ENCODE measurements at places on chromosomes 7 and 10.

DNA sequence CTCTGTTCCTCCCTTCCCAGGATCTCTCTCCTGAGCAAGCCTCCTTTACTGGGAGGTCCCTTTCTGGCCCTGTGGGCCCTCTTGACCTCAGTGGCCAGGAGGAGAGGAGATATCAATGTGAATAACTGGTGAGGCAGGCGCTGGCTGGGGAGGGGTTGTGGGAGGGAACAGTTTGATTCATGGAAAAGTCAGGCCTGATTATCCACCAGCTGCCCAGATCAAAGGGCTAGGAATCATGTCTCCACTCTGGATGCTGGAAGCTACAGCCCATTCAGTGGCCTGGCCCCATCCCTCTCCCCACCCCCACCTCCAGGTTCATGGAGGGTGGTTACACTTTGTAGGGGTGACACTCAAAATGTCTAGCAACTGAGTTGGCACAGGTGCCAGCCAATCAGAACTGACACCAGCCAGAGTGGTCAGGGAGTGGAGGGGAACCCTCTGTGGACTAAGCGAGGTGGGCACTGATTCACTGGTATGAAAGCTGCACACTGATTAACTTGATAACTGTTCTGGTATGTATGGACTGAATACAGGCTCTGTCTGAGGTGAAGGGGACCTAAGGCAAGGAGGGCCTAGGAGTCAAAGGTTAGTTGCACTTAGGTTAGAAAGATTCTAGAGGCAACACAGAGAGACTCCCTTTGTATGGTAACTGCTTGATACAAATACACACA is 4.8 kb downstream of the PRRT4 start:
- DNase-seq: peak; percentile 88

GRCh38 chr7:27051451-27051850 is 44.3 kb downstream of the HOXA1 start:
- DNase-seq: no peak

DNA sequence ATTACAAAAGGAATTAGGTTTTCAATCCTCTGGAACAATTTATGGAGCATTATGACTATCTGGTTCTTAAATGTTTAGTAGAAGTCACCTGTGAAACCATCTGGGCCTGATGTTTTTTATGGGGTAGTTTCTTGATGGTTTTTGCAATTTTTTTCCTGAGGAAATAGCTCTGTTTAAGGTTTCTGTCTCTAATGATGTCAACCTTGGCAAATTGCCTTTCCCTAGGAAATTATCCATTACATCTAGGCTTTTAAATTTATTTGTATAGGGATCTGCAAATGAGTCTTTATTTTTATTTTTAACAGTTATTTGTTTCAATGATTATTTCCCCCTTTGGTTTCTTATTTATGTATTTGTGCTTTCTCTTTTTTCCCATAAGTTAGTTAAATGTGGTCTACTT is 222.8 kb downstream of the GALNT17 start:
- no peak for DNase-seq

DNA sequence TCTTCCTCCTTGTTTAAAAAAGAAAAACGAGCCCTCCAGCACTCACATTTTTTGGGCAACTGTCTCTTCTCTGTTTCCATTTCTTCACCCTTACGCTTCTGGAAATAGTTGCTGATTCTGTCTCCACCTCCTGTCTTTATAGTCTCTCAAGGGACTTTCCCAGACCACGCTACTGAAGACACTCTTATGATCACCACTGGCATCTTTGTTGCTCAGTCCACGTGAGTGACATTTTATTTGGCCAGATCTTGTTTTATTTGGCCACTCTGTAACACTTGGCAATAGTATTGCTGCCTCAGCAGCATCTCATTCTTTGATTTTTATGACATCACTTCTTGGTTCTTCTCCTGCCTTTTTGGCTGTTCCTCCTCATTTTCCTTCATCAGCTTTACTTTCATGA is 21.6 kb upstream of the NME8 start:
- no peak for DNase-seq

DNA sequence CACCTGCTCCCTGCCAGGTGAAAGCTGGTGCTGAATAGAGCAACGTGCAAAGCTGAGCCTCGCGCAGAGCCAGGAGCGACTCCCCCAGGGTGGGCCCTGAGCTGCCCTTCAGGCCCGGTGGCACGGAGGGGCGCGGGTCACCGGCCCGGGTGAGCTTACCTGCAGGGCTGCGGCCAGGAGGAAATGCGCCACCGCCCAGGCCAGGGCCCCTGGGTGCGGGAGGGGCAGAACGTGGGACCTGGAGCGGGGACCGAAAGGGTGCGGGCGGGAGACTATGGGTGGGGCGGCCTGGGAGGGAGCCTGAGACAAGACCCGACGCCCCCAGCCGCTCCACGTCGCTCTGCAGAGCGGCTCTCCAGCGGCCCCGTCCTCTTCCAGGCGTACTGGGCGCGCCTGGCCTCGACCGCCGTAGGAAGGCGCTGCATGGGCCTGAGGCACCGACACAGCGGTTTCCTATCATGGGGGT is 122.1 kb downstream of the BTAF1 start:
- no peak for DNase-seq

DNA sequence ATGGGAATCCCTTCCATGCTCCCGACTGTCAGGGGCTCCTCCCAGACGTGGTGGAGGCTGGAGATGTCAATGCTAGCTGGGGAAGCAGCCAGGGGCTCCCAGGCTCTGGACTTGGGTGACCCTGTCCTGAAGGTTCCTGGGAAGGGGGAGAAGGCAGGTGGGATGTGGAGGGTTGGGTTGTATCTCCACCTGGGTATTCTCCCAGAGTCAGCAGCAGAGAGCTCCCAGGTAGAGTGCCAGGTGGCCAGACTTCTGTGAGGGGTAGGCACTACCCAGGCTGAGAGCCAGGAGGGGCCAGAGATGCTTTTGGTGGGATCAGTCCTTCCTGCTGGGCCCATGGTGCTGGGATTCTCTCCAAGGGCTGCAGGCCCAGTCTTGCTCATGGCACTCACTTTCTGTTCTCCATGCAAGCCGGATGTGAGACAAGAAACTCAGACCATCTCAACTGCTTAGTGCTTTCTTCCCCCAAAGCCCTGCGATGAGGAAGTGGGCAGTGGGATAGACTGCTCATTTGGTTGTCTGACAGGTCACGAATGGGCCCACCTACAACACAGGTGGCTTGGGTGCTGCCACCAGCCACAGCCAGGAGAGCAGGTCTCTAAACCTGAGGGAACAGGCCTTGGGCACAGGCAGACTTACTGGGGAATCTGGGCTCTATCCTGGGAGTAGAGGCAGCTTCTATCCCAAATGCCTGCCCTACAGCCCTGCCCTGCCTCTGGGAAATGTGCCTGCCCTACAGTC is 52.5 kb upstream of the CAMK2B start:
- no peak for DNase-seq

DNA sequence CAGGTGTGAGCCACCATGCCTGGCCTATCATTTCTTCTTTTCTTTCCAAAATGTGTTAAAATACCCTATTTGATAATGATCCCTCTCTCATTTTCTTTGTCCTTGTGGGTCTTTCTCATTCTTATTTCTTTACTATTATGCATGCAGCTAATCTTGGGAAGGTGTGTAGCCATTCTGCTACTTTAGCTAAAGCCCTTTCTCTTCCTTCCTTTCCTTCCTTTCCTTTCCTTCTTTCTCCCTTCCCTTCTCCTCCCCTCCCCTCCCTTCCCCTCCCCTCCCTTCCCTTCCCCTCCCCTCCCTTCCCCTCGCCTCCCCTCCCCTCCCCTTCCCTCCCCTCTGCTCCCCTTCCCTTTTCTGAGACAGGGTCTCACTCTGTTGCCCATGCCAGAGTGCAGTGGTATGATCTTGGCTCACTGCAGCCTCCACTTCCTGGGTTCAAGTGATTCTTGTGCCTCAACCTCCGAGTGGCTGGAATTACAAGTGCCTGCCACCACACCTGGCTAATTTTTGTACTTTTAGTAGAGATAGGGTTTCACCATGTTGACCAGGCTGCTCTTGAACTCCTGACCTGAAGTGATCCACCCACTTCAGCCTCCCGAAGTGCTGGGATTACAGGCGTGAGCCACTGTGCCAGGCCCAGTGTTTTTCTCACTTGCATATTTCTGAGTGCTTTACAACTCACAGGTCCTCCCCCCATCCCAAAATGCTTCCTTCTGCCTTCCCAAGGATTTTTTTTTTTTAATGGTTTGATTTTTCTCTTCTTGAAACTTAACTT is 42.3 kb downstream of the HIP1 start:
- DNase-seq: no peak

- DNase-seq: no peak
Measured at GRCh38 chr7:140263277-140263676, 86.5 kb upstream of the KDM7A start.

- no peak for DNase-seq
Measured at GRCh38 chr7:36958111-36958733, 233.9 kb upstream of the AOAH start.

- DNase-seq: peak; percentile 38
Measured at GRCh38 chr10:29239569-29240472, 49.0 kb upstream of the LYZL1 start.

DNA sequence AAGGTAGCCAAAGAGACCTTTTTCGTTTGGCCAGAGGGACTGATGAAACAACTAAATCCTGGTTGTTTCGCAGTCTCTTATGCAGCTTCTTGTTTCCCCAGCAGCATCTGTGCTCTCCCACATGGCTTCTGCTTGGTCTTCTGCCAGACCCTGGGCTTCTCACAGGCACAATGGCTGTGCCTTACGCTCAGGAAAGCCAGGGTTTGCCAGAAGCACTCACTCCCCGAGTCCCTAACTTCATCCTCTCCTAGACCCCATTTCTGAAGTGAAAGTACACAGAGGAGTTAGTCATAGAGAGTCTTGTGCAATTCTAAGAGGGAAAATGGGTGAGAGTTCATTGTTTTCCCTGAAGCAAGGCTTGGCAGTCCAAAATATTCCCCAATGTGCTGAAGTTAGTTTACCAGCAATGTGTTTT is 121.7 kb downstream of the EVX1 start:
- DNase-seq: no peak

DNA sequence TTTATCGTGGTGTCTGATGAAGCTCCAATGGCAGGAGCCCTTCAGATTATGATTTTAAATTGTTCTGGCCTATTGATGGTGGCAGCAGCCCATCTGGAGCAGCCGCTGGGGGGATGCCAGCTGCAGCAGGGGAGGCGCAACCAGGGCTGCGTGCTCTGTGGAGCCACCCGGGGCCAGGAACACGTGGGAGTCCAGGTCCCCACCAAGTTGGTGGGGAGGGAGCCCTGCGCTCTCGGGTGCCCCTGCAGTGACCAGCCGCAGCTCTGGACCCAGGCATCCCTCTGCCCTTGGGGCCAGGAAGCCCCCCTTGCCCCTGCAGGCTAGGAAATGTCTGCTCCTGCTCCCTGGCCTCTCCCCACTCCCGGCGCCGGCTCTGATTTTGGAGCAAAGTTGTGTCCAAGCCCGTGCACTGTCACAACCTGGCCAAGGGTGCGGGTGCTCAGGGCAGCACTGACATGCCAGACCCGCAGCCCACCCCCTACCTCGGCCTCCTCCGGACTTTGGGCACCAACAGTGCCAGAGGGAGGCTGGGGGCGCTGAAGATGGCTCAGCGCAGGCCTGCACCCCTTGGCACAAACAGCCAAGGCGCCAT is 147.2 kb upstream of the ADO start:
- no peak for DNase-seq

DNA sequence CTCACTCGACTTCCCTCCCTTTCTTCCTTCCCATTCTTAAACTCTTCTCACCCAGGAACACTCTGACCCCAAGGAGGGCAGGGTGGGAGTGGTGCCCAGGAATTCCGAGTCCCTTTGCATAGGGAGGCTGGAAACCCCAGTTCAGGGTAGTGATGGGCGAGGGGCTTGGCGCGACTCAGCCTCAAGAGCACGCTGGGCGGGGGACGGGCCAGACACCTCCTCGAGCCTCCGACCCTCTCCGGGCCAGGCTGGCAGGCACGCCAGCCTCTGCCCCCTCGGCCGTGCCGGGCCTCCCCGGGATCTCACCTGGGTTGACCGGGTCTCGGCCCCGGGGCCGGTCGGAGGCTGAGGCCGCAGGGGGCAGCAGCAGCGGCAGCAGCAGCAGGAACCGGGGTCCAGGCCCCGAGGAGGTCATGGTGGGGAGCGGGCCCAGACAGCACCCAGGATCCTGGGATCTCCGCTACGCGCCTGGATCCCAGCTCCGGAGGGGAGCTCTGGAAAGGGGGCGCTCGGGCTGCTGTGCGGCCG is 457 bp downstream of the PLOD3 start:
- no peak for DNase-seq

- DNase-seq: no peak
Measured at GRCh38 chr10:52663161-52663560, 109.4 kb downstream of the MBL2 start.

DNA sequence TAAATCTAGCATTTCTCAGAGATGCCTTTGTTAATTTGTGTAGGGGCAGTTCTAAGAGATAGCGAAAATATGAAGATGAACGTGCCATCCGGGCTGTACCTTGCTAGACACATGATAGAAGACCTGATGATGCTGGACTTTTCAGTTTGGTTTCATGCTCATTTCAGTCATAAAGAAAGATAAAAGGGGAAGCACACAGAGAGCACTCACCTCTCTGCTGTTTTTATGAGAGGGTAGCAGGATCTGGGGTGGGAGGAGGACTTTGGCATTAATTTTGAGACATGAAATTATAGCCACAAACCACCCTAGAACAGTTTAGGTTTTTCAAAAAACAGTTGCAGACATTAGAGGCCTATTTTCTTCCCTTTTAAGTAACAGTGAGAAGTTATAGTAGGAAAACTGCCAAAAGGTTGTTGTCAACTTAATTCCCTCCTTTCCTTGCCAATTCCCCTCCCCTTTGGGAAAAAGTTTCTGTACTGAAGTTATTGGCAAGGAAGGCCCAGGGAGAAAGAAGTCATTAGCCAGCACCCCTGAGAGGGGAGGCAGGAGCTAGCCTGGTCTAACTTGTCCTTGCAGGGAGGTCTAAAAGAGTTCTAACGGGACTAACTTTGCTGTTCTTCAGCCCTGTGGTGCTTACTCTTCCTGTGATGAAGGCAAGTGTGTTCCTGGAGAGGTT is 2.6 kb downstream of the ST7 start:
- DNase-seq: no peak

DNA sequence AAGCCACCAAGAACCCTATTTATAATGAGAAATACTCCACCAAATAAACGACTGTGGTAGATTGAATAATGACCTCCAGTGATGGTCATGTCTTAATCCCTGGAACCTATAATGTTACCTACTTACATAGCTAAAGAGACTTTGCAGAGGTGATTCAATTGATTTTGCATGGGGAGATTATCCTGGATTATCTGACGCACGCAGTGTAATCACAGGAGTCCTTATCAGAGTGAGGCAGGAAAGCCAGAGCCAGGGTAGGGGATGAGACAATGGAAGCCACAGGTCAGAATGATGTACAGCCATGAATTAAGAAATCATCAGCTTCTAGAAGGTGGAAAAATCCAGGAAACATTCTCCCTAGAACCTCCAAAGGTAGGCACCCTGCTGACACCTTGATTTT is 286.4 kb upstream of the SP4 start:
- DNase-seq: no peak

GRCh38 chr10:75229971-75230370 is 5.8 kb downstream of the COMTD1 start:
- no peak for DNase-seq

DNA sequence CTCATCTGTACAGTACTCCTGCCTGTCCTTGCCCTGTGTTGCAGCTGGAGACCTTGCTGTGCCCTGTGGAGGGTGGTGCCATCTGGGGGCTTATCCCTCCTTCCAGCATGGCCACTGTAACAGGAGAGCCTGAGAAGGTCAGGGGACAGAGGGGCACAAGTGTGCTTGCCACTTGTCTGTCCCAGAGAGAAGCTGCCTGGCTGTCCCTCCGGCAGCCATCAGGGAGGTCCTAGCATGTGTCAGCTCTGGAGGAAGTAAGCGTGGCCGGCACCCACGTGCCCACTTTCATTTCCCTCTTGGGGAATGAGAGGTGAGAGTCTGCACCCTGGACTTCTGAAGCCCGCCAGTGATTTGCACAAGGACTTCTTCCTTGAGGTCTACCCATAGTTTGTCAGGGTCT is 97.0 kb upstream of the PPIF start:
- no peak for DNase-seq

- DNase-seq: peak; percentile 44
Measured at GRCh38 chr10:124849111-124849773, 47.6 kb downstream of the ABRAXAS2 start.

Data from SK-N-DZ (cell line).